Putamen (tissue), 1 donor: ENCODE measurements at places on chromosomes 4 and X.

- no peak for DNase-seq
These were observed 19.1 kb downstream of the VSIG4 start for GRCh38 chrX:66020631-66021334.

GRCh38 chr4:105605493-105605892 is 53.1 kb downstream of the ARHGEF38 start:
- DNase-seq: no peak

- no peak for DNase-seq
These were observed 30.9 kb downstream of the PTCHD1 start for GRCh38 chrX:23365541-23365940.

DNA sequence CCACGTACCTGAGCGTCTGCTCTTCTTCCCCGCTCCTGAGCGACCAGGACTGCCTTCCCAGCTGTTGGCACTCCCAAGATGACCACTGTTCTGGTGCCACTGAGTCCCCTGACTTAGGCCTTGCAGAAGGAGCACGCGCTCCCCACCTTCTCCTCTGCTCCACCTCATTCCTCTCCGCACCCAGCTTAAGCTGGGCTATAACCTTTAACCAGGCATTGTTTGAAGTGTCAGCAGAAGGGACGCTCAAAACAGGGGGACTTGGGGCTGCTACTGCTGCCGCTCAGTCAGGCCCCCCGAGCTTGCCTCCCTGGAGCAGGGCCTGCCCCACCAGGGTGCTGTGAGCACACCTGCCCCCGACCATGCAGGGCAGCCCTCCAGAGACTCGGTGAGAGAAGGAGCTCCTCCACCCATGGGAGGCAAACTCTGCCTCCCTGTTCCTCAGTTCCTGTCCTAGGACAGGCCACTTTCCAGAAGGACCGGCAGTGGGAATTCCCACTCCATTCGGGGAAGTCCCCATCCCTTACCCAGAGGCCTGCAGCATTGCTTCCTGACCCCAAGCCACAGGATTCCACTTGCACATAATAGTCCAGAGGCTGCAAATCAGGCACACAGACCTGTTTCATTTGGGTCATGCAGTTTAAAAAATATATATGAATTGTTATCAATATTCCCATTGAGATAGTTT is 99.7 kb upstream of the ENPP6 start:
- no peak for DNase-seq

- no peak for DNase-seq
These were observed 452.7 kb upstream of the HS3ST1 start for GRCh38 chr4:11881364-11881763.

GRCh38 chr4:24433515-24434214 is 150.7 kb downstream of the DHX15 start:
- no peak for DNase-seq

DNA sequence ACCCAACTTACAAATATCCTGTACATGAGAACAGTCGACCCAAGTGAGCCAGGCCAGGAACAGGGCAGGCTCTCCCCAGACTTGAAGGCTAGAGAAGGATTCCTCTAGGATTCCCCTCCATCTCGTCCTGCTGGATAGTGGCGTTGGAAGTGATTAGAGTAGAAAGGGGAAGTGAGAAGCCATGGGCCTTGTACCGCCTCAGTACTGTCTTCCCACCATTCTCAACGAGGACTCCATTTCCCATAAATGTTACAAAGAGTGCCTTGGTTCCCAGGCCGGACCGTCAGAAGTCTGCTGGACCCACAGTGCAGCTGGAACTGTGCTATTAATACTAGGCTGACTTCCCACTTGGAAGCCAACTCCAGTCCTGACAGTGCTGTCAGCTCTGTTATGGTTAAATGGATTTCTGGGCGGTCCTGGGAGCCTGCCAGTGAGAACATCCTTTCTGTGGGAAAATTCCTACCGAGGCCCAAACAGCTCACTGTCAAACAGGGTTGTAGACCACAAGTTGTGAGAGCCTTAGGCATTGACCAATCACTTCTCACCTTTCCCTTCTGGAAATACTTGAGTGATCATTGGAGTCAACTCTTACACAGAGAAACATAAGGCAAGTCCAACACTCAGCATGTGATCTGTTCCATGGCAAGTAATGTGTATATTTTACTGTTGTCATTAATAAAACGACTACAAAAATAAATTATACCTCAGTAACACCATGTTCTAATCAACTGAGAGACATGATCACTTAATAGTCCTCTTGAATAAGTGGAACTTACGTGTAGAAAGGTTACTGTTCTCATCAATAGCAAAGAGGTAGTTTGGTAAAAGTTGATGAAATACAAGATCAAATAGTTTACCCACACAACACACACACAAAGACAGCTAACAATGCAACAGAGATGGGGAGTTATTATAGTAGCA is 58.4 kb downstream of the AMELX start:
- no peak for DNase-seq

- peak; percentile 30 for DNase-seq
These were observed 13.1 kb upstream of the AMTN start for GRCh38 chr4:70505151-70505748.

DNA sequence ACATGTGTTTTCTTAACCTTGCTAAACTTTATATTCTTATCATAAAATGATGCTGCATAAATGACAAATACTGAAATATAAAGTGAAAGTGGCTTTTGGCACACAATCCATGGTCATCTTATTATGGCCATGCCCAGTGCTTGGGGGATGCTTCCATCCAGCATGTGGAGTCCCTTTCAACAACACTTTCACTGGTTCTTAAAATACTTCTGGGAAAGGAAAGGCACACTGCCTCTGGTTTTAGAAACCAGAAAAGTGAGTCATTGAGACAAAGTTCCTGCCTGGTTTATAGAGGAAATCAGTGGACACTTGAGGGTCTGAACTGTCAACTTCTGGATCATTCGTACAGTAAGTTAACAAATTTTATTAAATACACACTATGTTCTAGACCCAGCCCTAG is 248.0 kb upstream of the ADAMTS3 start:
- no peak for DNase-seq

DNA sequence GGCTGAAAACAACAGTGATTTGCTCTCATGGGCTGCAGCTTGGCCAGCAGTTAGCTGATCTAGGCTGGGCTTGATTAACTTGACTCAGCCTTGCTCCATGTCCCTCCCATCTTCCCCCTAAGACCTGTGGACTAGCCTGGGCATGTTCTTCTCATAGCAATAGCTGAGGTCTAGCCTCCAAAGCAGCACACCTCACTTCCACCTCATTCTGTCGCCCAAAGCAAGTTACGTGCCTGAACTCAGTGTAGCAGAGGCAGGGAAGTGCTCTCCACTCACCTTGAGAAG is 62.2 kb downstream of the EVC start:
- no peak for DNase-seq

- peak; percentile 41 for DNase-seq
These were observed 23.5 kb upstream of the CA5B start for GRCh38 chrX:15714529-15714928.

DNA sequence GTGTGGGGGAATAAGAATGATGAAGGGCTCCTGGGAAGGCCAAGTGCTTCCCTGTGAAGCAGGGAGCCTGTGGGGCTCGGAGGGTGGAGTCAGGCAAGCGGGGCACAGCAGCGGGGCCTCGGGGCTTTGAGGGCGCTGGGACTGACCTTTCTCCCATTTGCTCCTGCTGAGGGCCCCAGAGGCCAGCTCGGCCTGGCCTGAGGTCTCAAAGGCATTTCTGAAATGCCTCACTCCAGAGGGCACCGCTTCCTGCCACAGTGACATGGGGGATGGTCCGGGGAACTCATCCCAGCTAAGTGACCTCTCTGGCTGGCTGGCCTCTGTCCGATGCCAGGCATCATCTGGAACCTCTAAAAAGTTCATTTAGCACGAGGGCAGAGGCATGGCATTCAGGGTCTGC is 98.8 kb upstream of the STX18 start:
- no peak for DNase-seq

DNA sequence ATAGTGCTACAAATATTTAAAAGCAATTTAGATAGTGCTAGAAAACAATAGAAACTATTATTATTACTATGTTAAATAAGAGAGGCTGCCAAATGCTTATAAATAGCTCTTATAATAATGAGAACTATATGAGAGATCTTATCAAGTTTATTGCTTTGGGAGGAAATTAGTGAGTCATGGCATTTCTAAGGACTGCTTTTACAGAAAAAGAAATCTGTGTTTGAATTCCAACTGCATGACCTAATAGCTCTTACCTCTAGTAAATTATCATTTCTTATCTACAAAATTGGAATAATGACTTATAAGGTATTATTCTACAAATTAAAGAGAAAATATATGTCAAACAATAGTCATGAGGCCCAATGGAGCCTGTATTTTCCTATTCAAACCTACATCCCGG is 177.2 kb downstream of the GABRG1 start:
- DNase-seq: no peak

DNA sequence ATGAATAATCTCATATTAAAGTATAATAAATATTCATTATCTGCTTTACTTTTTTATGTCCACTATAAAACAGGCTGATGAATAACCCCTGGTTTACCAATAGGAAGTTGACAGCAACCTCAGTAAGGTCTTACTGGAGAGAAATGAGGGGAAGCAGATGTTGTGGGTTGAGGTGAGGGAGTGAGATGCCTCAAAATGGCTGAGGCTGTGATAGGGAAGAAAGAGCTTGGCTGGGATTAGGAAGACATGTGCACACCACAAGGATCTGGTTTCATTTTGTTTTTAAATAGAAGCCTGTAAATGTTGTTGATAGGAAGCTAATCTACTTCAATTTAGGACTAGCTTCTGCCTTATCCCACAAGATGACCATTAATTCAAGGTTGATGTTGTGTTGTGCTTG is 14.4 kb upstream of the CYBB start:
- DNase-seq: no peak

DNA sequence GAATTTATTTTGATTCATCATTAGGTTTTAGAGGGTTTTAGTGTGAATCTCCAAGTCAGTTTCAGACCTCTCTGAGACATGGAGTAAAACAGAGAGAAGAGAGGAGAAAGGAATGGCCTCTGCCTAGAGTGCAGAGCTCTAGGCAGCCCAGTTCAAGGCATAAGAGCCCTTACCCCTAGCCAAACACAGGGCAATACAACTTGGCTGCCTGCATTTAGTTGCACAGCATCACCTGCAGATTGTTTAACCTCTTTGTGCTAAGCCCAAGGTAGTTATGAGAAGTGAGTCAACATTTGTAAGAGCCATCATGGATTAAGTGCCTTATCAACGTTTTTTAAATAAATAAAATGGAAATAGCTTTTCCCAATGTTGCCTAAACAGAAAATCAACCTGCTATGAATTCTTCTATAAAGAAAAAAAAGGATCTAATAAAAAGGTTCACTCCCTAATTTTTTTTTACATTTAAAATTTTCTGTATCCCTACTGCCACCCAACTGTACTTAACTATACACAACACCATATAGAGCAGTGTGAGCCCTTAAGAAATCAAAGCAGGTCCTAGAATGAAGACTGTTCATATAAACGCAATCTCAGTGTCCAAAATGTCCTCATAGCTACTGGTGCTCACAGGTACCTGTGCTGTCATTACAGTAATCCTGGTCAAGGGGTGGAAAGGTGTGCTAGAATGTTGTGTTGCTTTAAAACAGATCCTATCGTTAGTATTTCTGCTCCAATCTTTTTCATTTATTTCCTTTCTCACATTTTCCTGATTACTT is 36.0 kb downstream of the PF4 start:
- DNase-seq: no peak

- DNase-seq: no peak
These were observed 437.7 kb upstream of the HS3ST1 start for GRCh38 chr4:11866391-11866790.

GRCh38 chr4:36189511-36190226 is 54.6 kb downstream of the ARAP2 start:
- no peak for DNase-seq

GRCh38 chr4:151921386-151921785 is 160.6 kb upstream of the GATB start:
- no peak for DNase-seq

GRCh38 chr4:39278476-39278875 is 87.7 kb downstream of the RFC1 start:
- peak; percentile 39 for DNase-seq

DNA sequence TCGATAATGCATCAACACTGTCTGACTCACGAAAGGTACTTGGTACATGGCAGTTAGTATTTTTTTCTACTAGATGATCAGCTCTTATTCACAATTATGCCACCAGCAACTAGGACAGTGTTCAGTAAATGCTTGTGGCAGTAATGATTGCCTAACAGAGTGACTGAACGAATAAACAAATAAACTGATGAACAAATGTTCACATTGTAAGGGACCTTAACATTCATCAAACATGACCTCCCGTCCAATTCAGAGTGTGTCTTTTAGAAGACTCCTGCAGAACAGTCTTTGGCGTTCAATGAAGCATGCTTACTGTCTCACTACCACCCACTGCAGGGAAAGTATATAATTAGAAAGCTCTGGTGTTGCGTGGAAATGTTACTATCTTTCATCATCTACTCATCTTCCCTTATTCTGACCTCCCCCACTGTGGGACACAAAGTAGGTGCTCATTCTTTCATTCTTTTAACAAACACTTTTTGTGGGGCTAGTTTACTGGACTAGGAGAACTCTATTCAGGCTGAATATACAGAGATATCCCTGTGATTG is 319.3 kb downstream of the RAB28 start:
- no peak for DNase-seq

- DNase-seq: no peak
These were observed 81.5 kb upstream of the PACRGL start for GRCh38 chr4:20618731-20619130.

GRCh38 chr4:139934057-139934707 is 219.8 kb downstream of the MAML3 start:
- DNase-seq: no peak

DNA sequence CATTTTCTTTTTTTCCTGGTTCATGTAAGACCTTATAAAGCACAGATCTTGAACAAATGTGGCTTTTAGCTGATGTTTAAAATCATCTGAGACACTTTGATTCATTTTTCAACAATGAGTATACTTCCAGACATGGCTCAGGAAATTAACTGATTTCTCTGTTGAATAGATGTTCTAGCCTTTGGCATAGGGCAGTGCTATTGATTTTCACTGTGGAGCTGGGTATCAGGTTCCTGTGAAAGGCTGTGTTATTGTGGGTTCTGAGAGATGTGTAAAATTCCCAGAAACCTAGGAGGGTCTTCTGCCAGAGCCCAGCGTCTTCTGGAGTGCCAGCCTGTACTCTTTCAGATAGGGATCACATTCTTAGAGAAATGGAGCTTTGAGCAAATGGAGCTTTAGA is 278.9 kb downstream of the EPHA5 start:
- DNase-seq: no peak

DNA sequence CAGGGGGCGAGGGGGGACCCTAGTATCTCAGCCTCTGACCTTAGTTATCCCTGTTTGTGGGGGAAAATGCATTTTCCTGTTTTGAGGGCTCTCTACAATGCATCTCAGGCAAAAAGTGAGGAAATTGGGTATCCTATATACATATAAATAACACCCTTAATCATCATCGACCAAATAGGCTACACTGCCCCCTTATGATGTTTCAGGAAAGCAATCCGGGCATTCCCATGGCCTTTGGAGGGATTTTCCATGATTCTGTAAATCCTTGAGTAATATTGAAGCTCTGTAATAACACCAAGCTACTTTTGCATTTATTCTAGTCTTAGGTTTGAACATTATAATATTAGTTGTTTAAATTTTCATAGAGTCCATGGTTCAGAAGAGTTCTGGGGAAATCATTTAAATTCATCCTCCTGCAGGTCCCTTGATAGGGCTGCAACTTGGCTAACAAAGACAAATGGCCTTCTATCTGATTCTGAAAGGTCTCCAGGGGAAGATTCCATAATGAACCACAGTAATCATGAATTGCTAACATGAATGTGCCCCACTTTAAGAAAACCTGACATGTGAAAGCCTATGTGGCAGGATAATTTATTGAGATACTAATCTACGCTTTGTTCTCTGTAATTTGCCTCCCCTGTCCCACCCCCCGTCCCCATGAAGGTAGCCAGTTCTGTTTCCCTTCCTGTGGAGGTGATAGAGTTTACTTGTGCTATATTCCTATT is 91.5 kb upstream of the SCOC start:
- DNase-seq: no peak
